ENCODE measurements at places on chromosomes 2 and 18.

GRCh38 chr18:42838546-42839145 lies 276.8 kb downstream of the RIT2 start:
- no peak for DNase-seq

DNA sequence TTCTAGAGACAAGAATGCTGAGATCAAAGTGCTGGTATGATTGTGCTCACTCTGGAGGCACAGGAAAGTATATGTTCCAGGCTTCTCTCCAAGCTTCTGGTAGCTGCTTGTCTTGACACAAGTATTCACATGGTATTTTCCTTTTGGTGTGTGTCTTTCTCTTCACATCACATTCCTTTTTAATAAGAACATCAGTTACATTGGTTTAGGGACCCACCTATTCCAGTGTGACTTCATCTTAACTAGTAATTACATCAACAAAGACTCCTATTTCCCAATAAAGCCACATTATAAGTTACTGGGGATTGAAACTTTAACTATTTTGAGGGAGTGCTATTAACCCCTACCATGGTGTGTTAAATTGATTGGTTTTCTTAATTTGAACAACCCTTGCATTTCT lies 119.1 kb downstream of the FSIP2 start:
- no peak for DNase-seq

DNA sequence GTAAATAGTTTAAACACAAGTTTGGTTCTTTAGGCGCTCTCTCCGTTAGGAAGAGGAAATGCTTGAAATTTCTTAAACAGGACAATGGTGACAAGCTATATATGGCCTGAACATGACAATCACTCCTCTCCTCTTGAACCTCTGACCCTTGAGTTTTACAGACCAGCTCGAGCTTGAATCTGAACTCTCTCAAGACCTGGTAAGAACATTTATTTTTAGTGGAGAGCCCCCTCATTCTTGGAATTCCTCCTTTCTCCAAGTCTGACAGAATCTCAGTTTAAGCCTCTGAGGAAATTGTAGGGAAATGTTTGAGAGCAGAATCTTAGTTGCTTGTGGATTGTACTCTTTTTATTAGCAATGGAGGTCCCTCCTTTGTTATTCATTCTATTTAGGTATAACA lies 1293.6 kb upstream of the ZEB2 start:
- DNase-seq = no peak

GRCh38 chr18:79749251-79750191 lies 48.2 kb upstream of the KCNG2 start:
- DNase-seq = no peak

GRCh38 chr2:157261199-157261782 lies 3.8 kb downstream of the GALNT5 start:
- DNase-seq = no peak

- DNase-seq = no peak
Observed at GRCh38 chr18:56240405-56240804, 398.0 kb downstream of the TXNL1 start.

DNA sequence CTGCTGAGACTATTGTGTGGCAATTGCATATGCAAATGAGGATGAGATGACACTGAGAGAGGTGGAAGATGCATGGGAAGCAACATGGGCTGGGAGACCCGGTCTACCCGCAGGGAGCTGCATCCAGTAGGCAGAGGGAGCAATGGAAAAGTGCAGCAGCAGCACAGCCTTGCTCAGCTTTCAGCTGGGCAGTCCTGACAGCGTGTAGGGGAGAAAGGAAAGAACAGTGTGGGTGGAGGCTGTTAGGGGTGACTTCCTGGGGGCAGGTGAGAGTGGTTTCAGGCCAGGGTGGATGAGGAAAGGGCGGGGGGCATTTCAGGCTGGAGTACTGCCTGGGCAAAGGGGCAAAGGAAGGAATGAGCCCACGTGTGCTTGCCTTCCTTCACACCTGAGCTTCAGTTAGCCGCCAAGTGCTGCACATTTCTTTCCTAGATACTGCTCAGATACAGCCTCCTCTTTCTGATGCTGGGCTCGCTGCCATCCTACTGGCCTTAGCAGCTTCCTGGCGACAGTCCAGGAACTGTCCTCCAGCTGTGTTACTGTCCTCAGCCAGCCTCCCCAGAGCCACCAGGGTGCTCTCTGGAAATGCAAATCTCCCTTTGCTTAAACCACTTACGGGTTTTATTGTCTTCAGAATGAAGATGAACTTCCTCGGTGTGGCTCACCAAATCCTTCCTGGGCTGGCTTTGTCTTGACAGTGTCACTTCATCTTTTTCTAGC lies 276.3 kb downstream of the TSN start:
- DNase-seq = no peak

- no peak for DNase-seq
Observed at GRCh38 chr2:158144914-158145625, 43.4 kb downstream of the UPP2 start.

DNA sequence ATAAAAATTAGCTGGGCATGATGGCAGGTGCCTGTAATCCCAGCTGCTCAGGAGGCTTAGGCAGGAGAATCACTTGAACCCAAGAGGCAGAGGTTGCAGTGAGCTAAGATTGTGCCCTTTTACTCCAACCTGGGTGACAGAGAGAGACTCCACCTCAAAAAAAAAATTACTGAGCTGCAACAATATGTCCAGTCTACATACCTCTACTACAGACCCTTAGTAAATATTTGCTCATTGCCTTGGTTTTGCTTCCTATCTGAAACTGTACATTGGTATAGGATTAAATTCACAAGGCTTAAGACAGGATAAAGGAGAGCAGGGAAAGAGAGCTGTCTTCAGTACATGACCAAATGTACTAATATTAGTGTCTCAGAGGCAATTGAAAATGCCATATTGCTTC lies 8.1 kb upstream of the MGAT4A start:
- DNase-seq = no peak

DNA sequence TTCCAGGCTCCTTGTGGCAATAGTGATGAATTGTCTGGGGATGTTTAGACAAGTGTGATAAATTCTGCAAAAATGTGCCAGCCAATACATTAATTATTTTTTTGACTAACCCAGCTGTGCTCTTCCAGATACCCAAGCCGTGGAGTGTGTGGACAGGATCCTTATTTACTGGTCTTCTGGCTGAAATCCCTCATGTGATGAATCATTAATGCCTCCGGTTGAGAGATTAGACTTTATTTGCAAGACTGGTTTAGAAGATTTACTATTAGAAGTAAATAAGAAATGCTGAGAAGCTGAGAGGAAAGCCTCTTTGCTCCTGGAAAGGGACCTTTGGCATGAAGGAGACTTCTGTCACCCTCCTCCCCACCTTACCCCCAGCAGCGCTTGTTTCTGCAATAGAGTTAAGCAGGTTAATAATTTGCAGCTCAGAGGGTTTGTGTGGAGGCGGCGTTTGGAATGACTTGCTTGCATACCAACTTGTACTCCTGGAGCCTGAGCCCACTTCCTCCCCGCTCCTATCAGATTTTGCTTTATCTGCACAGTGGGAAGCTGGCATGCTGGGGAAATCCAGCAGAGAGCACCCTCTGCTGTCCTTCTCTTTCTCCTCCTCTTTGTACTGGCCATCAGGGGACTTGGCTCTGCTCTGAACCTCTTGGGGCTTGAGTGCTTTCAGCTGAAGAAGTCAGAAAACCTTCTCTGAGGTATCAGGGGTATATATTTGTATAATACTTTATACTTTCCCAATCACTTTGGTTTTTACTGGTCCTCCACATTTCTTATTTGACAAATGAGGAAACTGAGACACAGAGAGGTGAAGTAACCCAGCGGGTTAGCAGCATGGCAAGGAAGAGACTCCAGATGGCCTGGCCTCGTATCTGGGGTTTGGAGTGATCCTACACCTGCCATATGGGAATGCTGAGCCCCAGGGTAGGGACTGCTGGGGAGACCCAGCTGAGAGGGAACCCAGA lies 16.3 kb downstream of the SLC3A1 start:
- no peak for DNase-seq
